Naive thymus-derived CD4-positive, alpha-beta T cell (primary cell): ENCODE measurements at places on chromosomes 7 and 10. TPM values are rescaled to one million over a fixed set of nuclear protein-coding genes. Genes with fewer than 3 reads are reported as not detected.

UCMA gene
- not detected for total RNA-seq

PTPRE gene
- total RNA-seq: 27.9 TPM

RSPH10B gene
- not detected for total RNA-seq

EPC1 gene
- total RNA-seq: 117 TPM

BUB3 gene
- 171 TPM for total RNA-seq

GBX1 gene
- not detected for total RNA-seq

HPSE2 gene
- total RNA-seq: not detected

ANKRD61 gene
- not detected for total RNA-seq

DNA sequence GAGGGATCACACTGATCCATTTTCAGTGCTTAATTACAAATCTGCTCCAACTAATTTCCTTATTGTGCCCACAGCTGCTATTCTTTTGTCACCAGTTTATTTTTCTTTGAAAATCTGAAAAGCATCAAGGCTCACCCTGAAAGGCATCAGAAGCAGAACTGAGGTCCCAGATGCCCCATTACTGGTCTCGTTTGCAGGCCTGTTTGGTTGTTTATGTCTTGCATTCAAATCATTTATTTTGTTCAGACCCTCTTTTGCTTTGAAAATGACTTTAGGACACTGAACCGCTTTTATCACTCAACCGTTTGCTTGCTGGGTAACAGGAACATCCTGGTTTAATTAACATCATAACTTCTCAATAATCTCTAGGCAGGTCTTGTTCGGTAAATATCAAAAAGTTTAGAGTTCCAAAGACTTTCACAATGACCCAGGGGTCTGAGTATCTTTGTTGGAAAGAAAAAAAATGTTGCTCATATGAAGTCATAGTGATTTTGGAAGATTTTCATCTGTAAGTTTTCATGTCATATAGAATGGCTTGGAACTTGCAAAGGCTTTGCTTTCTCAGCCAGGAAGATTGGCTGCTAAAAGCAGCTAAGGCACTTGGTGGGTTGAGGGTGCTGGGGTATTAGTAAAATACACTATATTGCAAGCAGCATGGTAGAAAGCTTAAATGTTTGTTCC is 398.3 kb upstream of the NPVF start:
- DNase-seq: no peak
- H3K4me1 ChIP-seq: no peaks in the 10 kb centered on the region
- H3K27ac ChIP-seq: no peak overlapping the region
- no peaks in the 10 kb centered on the region for H3K27me3 ChIP-seq

DNA sequence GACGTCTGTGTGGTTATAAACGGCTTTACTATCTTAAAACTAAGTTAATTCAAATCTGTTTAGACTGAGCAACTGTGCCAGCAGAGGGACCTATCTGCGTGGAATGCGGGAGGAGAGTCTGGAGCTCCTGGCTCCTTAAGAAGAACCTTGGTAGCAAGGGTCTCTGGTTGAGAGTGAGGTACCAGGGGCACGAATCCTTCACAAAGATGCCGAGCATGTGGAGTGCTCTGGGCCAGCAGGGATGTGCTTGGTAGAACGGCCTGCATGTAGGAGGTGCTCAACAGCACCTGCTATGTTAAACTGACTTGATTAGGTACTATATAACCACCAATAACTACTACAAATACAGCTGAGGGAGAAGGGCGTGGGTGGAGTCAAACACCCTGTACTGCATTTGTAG is 102.6 kb downstream of the VIPR2 start:
- no peaks in the 10 kb centered on the region for H3K27me3 ChIP-seq
- no peak for DNase-seq
- no peaks in the 10 kb centered on the region for H3K4me1 ChIP-seq
- H3K27ac ChIP-seq: no peak overlapping the region
- no peaks in the 10 kb centered on the region for H3K36me3 ChIP-seq
- H3K4me3 ChIP-seq: no peak overlapping the region

DNA sequence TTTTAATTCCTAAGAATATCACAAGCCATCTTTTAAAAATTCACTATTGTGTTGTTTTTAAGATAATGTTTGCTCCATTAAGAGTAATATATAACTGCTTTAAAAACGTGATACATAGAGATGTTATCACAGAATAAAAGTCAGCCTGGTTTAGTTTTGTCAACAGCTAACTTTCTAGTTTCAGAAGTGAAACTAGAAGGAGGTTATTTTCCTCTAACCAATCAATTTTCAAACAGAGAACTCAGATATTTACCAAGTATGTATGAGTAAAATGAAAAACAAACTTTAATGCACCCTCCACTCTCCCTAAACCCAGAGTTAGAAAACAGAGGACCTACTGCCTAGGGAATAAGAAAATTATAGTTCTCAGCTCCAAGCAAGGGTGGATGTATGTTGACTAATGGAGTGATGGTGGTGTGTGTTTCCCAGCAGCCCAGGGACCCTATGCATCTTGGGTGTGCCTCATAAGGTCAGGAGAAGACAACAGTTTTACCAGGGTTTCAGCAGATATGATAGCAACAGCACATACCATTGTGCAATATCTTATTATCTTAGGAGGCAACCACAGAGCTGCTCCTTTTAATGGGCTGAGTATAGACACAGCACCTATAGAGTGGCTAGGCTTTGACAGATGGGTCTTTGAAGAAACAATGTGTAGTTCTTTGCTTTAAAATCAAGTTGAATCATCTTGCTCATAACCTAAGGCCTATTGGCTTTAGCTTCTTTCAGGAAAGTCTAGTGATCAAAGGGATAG is 58.4 kb downstream of the PTPRZ1 start:
- DNase-seq: no peak

- no peaks in the 10 kb centered on the region for H3K27me3 ChIP-seq
- H3K27ac ChIP-seq: peak overlapping the region; percentile 0
- H3K36me3 ChIP-seq: no peaks in the 10 kb centered on the region
- no peak overlapping the region for H3K4me3 ChIP-seq
These were observed 13.3 kb upstream of the CYP3A5 start for GRCh38 chr7:99693100-99693426.

DNA sequence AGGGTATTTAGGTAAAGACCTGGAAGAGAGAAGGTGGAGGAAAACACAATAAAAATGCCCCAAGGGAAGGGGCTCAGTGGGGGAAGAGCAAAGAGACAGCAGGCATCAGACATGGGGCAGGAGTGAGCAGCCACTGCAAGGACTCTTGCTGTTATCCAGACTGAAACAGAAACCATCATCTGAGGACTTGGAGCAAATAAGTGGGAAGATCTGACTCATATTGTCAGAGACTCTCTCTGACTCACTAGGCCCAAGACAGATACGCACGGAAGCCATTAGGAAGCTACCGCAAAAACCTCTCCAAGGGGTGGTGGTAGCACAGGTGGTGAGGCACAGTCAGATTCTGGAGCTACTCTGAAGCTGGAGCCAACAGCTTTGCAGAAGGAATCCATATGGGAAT is 110.7 kb downstream of the RNF32 start:
- H3K27me3 ChIP-seq: no peaks in the 10 kb centered on the region
- DNase-seq: no peak
- no peak overlapping the region for H3K27ac ChIP-seq
- no peak overlapping the region for H3K4me3 ChIP-seq
- H3K36me3 ChIP-seq: no peaks in the 10 kb centered on the region

- no peak for DNase-seq
- H3K27me3 ChIP-seq: no peaks in the 10 kb centered on the region
- H3K27ac ChIP-seq: no peak overlapping the region
- H3K4me1 ChIP-seq: no peaks in the 10 kb centered on the region
- H3K4me3 ChIP-seq: no peak overlapping the region
These were observed 31.7 kb upstream of the CNPY1 start for GRCh38 chr7:155578016-155578415.

DNA sequence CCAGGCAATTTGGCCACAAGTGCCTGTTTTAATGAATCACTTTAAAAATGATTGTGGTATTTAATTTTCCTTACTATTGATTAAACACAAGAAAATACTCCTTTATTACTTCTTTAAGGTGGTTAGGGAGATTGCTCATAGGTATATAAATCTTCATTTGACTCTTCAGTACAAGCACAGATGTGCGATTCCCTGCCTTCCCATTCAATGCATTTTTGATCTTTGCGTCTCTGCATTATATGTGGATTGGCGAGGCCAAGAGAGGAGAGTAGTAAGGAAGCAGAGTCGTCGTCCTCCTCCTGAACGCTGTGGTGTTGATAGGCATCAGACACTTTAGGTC is 683.7 kb downstream of the LRMDA start:
- H3K4me3 ChIP-seq: no peak overlapping the region
- H3K27me3 ChIP-seq: no peaks in the 10 kb centered on the region
- H3K36me3 ChIP-seq: no peaks in the 10 kb centered on the region
- DNase-seq: no peak
- H3K27ac ChIP-seq: no peak overlapping the region

GRCh38 chr10:8042721-8043568 is 11.5 kb upstream of the GATA3 start:
- H3K4me3 ChIP-seq: no peak overlapping the region
- peaks cover 88% of the 10 kb centered on the region for H3K27me3 ChIP-seq
- no peaks in the 10 kb centered on the region for H3K36me3 ChIP-seq
- no peak for DNase-seq
- peaks cover 34% of the 10 kb centered on the region for H3K4me1 ChIP-seq
- no peak overlapping the region for H3K27ac ChIP-seq

DNA sequence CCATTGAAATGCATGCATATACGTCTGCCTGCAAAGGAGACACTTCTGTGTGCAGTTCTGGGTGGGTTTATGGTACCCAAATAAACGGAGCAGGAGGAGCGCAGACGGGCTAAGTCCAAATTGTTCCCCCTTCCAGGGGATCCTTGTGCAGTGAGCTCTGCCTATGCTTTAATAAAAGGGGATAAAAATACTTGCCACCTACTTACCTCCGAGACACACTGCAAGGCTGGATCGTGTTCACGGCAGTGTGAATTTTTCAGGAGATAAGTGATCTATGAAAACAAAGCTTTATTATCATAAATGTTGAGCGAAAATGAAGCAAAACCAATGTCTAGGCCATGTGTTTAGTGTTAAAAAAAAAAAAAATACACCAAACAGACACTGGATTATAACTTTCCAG is 308.8 kb upstream of the AOAH start:
- H3K27me3 ChIP-seq: no peaks in the 10 kb centered on the region
- no peaks in the 10 kb centered on the region for H3K4me1 ChIP-seq
- no peak overlapping the region for H3K27ac ChIP-seq

DNA sequence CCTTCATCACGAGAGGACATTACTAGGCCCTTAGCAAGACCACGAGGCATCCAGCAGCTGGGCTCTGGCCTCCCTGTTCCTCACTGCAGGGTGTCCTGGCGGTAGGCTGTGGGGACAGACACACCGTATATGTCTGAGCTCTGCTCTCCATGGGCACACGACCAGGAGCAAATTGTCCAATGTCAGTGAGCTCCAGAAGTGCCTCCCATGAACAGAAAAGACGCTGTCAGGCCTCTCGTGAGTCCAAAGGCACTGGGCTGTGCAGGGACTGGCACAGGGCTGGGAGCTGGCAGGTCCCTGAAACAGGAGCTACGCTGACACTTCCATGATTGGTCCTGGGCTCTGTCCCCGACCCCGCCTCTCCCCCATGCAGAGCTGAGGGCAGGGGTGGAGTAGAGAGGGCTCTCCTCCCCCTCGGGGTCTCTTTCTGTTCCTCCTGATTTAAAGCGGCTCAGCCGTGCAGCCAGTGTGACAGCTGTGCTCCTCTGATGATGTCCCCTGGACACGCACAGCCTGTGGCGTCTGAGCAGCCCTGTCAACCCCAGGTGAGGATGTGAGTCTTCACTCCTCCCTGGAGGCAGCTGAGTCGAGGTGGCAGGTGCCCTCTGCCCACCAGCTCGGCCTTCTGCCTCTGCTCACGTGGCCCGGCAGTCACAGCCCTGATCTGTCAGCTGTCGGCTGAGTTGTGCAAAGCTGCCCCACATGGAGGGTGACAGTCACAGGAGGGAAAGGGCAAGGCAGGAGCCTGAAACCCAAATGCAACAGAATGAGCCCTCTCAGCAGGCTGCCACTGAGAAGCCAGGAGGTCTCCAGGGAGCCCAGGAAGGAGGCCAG is 13.0 kb downstream of the ANTXRL start:
- no peaks in the 10 kb centered on the region for H3K36me3 ChIP-seq
- H3K4me3 ChIP-seq: no peak overlapping the region
- no peak overlapping the region for H3K27ac ChIP-seq
- DNase-seq: no peak
- H3K27me3 ChIP-seq: no peaks in the 10 kb centered on the region

GRCh38 chr7:17185690-17186070 is 112.8 kb upstream of the AHR start:
- H3K4me1 ChIP-seq: no peaks in the 10 kb centered on the region
- DNase-seq: no peak
- no peaks in the 10 kb centered on the region for H3K36me3 ChIP-seq
- H3K27ac ChIP-seq: no peak overlapping the region
- no peaks in the 10 kb centered on the region for H3K27me3 ChIP-seq
- H3K4me3 ChIP-seq: no peak overlapping the region

- H3K27ac ChIP-seq: no peak overlapping the region
- H3K27me3 ChIP-seq: no peaks in the 10 kb centered on the region
- no peak overlapping the region for H3K4me3 ChIP-seq
- peaks cover 10% of the 10 kb centered on the region for H3K4me1 ChIP-seq
- no peak for DNase-seq
These were observed 12.7 kb downstream of the PLEKHA8 start for GRCh38 chr7:30040938-30041337.

DNA sequence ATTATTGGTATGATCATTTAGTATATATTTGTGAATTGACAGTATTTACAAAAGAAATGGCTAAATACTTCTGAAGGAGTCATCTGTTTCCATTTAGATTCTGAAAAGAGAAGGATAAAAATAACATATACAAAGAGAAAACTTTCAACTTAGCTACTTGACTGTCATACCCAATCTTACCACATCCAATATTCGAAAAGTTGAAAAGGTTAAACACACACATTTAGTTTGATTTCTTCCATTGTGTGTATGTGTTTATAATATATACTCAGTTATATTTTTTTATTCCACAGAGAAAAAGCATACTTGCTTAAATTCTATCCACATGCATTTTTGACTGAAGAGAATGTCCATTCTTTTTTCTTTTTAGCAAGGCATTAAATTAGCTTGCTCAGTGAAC is 470.7 kb downstream of the TFEC start:
- DNase-seq: no peak
- H3K36me3 ChIP-seq: no peaks in the 10 kb centered on the region
- no peak overlapping the region for H3K4me3 ChIP-seq
- H3K4me1 ChIP-seq: no peaks in the 10 kb centered on the region
